ENCODE measurements at places on chromosomes 16 and 17.

GRCh38 chr17:47254403-47254943 is 846 bp downstream of the ITGB3 start:
- no peak for DNase-seq

- peak; percentile 53 for DNase-seq
These were observed 3.6 kb upstream of the WDR81 start for GRCh38 chr17:1720856-1721386.

DNA sequence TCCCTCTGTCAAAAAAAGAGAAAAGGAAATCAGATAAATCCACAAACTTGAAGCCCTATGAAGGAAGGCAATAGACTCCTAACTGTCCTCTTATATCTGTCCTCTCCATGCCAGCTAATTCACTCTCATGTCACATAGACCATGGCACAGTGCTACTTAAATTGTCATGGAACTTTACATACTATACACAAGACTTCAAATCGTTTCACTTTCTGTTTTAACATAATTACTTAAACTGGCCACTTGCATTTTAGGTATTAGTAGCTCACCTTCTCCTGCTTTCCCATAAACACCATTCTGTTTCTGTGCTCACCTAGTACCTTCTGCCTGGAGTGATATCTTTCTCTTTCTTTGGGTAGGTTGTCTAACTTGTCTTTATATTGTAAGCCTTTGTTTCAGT is 816.7 kb upstream of the KIF2B start:
- no peak for DNase-seq

GRCh38 chr17:37019117-37019740 is 70.5 kb downstream of the AATF start:
- no peak for DNase-seq

- DNase-seq: no peak
These were observed 13.2 kb upstream of the CDIPT start for GRCh38 chr16:29876217-29876593.

DNA sequence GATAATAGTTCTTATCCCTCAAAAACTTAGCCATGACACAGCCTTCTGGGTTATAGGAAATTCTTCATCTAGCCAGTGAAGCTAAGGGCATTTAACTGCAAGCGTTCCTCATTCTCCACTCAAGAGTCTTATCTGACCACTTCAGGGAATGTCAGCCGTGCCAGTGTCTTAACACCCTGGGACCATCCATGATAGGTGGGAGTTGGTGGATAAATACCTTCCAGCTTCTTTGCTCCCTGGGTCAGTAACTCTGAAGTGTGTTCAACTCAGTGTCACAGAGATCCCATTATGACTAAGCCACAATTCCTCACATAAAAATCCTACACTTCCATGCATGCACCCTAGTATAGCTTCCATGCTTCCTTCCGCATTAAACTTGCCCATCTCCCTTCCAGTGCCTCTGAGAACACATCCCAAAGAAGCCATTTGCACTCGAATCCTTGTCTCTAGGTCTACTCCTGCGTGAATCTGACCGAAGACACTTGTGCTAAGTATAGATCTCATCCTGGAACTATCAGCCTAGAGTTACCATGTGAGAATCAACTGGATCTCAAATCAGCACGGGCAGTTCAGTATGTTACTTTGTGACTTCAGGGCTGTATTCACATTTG is 264.3 kb upstream of the MAF start:
- DNase-seq: no peak

DNA sequence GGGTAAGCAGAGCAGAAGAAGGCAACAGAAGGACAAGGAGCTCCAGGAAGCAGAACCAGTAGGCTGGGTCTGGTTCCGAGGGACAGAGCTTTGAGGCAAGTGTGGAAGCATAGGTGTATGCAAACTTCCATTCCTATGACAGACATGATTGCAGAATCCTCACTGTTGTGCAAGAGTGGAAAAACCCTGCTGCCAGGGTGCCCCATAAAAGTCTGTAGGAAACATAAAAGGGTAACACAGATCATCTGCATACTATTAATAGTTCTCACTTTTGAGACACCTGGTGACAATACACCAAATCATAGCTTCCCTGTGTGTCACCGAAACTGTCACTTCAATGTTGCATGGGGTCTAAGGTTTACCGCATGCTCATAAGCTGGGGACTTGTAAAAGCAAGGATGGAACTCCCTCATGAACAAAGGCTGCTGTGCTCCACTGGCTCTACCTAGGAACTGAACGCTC is 39.7 kb downstream of the ARHGAP17 start:
- no peak for DNase-seq

GRCh38 chr17:57067781-57068180 is 17.3 kb upstream of the AKAP1 start:
- no peak for DNase-seq

- peak; percentile 63 for DNase-seq
These were observed 107.0 kb downstream of the ANKRD11 start for GRCh38 chr16:89383095-89384003.

DNA sequence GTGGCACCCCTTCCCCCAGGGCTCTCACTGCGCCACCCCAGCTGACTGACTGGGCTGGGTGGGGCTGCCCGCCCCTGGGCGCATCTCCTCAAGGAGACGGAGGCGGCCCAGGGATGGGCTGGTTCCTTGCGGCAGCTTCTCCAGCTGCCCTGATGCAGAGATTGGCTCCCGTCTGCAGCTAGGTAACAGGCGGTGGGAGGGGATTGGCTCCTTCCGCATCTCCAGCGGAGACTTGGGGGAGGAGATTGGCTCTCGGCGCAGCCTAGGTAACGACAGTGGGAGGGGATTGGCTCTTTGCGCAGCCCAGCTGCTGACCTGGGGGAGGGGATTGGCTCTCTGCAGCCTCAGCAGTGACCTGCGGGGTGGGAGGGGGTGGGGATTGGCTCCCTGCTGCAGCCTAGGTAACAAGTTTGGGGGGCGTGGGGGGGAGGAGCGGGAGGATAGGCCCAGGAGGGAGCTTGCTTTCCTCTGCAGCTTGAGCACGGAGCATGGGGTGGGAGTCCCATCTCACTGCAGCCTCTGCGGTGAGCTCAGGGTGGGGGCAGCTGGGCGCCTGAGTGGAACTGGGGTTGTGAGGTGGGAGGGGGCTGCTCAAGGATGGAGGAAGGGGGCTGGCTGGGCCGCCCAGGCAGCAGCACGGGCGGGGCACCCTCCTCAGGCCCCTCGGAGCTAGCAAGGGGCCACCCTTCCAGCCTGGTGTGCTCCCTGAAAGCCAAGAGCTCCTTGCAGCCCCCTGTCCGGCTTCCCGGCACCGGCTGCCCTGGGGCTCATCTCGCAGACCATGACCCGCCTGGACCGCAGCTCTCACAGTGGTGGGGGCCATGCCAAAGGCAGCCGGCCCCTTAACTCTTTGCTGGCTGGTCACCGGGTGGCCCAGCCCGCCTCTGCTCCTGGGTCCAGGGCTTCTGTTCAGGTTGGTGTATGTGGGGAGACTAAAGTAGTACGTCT is 6.4 kb downstream of the NFE2L1 start:
- DNase-seq: peak; percentile 85

GRCh38 chr17:2955931-2956582 is 107.3 kb downstream of the OR1D5 start:
- no peak for DNase-seq

DNA sequence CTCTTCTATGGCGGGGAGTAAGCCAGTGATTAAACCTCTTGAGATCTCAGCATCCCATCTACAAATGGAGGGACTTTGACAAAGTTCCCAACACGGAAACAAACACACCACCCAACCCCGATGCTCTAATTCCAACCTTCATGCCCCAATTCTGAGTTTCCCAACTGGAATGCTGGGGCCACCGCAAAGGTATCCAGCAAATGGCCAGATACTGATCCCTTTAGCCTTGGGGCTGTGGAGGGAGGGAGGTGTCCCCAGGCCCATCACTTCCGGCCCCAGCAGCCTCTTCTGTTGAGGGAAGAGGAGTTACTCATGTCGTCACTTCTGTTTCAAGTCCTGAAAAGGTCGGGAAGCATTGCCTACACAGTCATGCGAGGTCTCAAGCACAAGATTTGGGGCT is 154.8 kb upstream of the RPH3AL start:
- DNase-seq: no peak

DNA sequence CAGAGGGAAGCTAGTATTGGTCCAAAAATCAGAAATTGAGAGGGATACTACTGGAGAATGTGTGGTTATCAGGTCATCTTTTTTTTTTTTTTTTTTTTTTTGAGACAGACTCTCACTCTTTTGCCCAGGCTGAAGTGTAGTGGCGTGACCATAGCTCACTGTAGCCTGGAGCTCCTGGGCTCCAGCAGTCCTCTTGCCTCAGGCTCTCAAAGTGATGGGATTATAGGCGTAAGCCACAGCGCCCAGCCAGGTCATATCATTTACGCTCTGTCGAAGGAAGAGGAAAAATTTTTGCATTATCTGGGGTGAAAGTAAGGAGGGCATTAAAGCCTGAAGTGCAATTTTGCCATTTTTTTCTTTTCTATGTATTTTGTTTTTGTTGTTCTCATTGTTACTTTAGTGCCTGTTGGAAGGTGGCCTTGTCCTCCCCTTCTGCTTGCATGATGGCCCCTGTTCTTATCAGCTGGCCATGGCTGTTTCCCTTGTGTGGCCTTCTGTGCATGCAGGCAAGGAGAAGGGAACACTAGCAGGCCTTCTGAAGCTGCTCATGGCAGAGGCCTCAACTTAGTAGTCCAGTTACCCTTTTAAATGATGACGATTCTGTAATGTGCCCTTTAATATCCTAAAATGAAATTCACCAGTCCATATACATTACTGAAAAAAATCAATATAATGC is 118.3 kb downstream of the SPECC1 start:
- no peak for DNase-seq
